ENCODE measurements at places on chromosomes 13 and 19.
A peak's percentile ranks its signal among the peaks of the same experiment; 100 is the strongest.

DNA sequence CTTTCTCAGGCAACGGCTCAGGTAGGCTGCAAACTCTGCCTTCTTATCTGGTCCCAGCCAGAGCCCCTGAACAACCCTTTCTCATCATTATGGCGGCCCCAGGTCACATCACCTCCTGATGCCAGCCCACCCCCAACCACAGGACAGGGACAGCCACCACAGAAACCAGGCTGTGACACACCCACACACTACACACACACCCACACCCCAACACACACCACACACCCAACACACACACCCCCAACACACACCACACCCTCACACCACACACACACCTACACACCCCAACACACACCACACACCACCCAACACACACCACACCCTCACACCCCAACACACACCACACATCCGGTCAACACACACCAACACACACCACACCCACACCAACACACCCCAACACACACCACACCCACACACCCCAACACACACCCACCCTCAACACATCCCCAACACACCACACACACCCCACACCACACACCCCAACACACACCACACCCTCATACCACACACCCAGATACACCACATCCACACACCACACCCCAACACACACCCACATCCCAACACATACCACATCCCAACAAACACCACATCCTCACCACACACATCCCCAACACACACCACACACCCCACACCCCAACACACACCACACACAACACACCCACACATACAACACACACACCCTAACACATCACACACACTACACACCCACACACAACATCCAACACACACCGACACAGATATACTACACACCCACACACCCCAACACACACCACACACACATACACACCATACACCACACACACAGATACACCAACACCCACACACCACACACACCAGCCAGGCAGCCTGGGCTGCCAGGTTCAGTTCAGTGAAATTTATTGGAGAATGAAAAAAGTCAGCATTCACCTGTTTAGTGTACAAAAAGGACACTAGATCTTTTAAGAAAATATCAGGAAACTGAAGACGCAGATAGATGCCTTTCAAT lies 4.2 kb upstream of the ISYNA1 start:
- no peak for DNase-seq

DNA sequence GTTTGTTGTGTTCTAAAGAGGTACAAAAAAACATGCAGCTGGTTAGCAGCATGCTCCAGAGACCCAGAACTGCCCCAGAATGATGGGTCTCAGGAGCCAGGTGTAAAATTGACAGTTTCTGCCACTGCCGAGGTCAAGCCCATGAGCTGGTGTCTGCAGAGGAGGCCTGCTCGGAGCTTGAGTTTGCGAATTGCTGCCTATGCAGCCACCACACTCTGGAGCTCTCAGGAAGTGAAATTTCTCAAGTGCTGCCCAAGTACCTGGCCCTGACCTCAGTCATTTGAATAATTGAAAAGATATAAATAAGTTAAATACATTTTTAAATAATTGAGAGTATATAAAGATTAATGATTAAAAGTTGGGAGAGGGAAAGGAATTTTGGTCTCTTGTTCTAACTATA lies 66.4 kb downstream of the ZAR1L start:
- no peak for DNase-seq

DNA sequence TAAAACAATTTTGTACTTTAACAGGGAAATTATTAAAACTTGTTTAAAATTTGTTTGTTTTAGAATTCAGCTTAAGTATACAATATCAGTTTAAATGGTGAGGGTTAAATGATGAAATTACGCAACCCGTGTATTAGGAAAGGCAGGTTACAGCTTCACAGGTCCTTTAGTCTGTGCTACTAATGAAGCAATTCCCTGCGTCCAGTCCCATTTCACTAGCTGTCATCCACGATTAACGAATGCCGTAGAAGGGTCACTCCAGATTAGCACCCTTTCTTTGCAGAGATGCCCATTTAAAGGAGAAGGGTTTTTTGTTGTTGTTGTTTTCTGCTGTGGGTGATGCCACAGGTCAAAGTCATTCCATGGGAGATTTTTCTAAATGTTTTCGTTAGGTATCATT lies 457.6 kb upstream of the SLC10A2 start:
- DNase-seq: no peak

DNA sequence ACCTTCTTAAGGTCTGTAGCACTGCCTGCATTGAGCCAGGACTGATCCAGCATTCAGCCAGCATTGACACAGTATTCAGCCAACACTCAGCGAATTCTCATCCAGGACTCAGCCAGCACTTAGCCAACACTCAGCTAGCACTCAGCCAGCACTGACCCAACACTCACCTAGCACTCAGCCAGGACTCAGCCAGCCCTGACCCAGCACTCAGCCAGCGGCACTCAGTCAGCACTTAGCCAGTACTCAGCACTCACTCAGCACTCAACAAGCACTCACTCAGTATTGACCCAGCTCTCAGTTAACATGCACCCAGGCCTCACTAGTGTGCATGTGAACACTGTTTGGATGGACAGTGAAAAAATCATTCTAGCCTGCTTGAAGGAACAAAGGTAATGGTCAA lies 55.0 kb downstream of the TSHZ3 start:
- no peak for DNase-seq

GRCh38 chr19:19138109-19138981 lies at the start of gene TMEM161A:
TSS of gene TMEM161A (minus strand) at chr19:19138478. CDS start at chr19:19138428, 50 bp downstream.
- DNase-seq: peak; percentile 99

- DNase-seq: no peak
Observed at GRCh38 chr13:40123962-40124632, 468.6 kb downstream of the COG6 start.

GRCh38 chr19:45091031-45091923 lies 1.7 kb upstream of the PPP1R37 start:
- peak; percentile 99 for DNase-seq

DNA sequence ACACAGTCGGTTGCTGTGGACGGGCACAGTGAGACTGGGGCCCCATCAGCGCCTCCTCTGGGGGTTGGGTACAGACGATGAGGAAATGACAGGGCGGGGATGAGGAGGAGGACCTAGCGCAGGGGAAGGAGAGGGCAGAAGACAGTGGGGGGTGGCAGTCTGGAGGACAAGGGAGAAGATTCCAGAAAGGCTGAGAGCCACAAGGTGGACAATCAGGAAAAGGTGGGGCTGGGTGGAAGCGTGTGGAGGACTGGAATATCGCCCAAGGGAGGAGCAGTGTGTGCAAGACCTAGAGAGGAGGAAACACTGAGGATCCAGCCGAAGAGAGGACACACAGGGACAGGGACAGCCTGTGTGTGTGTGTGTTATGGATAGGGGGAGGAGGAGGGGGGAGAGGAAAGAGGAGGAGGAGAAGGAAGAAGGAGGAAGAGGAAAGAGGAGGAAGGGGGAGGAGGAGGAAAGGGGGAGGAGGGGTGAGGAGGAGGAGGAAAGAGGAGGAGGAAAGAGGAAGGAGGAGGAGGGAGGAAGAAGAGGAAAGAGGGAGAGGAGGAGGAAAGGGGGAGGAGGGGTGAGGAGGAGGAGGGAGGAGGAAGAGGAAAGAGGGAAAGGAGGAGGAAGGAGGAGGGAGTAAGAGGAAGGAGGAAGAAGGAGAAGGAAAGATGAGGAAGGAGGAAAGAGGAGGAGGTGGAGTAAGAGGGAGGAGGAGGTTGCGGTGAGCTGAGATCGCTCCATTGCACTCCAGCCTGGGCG lies 15.8 kb upstream of the GARIN5A start:
- DNase-seq: no peak

DNA sequence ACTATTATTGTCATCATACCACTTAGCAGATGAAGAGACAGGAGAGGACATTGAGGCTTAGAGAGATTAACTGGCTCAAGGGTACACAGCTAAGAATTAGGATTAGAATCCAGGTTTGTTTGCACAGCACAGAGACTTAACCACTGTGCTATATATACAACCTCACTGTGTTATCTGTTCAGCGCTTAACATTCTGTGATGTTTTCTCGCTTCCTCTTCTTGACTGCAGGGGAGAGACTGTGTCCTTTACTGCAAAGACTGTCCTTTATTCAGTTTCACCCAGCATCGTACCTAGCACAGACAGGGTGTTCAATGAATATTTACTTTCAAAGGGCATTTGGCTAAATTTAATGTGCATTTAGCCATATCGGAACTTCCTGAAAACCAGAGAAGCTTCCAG lies 54.9 kb upstream of the PCDH8 start:
- DNase-seq: no peak

DNA sequence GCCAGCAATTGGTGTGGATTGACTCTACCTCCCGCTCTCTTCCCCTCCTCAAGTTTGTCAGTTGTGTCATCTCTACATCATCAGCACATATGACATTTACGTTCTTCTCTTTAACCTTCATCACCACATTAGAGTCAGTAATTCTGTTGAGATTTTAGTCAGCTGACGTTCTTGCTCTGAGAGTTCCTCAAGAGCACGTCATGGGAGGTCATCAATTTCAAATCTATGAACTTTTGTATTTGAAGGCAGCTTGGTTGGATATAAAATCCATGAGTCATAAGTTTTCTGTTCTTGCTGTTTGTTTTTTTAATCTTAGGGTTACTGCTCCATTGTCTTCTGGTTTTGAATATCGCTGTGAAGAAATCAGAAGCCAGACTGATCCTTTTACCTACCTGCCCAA lies 21.8 kb upstream of the ARGLU1 start:
- DNase-seq: no peak

DNA sequence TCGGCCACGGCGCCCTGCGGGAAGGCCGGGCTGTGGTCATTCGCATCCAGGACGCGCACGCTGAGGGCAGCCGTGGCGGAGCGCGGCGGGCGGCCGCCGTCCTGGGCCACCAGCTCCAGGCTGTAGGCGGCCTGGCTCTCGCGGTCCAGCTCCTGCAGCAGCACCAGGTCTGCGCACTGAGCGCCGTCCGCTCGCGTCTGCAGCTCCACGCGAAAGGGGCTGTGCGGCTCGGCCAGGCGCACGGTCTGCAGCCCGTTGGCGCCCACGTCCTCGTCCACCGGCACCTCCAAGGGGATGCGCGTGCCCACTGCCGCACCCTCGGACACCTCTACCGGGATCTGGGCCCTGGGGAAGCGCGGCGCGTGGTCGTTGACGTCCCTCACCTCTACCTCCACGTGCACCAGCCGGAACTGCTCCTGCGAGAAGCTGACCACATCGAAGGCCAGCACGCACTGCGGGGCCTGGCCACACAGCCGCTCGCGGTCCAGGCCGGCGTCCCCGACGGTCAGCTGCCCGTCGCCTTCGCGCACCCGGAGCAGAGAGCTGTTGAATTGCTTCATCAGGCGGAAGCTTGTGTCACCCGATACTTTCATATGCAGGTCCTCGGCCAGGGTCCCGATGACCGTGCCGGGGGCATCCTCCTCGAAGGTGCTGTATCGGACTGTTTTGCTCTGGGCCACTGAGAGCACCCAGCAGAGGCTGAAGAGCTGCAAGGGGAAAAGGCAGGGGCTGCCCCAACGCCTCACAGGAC lies 583 bp downstream of the PCDH8 start:
- no peak for DNase-seq

DNA sequence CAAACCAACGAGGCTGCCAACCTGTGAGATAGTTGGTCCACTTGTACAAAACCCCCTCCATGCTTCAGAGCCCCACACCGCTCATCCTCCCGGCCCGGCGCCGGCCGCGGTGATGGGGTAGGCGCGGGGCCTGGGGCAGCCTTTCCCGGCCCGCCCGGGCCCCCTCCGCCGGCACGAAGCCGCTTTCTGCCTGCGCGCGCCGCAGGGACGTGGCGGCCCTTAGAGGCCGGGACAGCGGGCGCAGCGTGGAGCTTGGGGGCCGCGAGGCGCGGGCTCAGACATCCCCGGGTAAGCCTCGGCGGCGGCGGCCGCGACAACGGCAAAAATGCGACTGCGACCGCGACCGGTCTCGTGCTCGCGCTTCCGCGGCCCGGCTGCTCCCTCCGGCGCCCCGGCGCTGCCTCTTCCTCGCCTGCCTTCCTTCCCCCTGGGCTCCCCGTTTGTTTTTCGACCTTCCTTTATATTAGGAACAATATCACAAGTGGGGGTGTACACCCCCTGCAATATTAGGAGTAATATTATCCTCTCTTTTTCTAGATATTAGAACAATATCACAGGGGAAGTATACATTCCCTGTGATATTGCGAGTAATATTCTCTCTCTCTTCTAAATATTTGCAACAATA lies 53.9 kb upstream of the CEACAM21 start:
- DNase-seq: no peak

GRCh38 chr13:40342901-40343300 lies 323.5 kb downstream of the FOXO1 start:
- no peak for DNase-seq

DNA sequence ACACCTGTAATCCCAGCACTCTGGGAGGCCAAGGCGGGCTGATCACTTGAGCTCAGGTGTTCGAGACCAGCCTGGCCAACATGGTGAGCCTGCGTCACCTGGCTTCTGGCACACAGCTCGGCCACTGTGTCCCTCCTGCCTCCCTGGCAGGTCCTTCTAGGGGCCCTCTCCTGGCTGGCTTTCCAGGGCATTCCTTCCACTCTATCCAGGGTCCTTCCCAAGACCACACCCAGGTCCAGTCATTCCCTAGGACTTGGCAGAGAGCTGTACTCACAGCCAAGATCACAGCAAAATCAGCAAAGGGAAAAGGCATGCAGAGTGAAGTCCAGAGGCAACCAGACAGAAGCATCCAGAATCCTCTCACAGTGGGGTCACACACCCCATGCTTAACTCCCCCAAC lies 9.7 kb upstream of the HSH2D start:
- no peak for DNase-seq

GRCh38 chr13:73169971-73170370 lies 111.2 kb downstream of the KLF5 start:
- DNase-seq: peak; percentile 32

DNA sequence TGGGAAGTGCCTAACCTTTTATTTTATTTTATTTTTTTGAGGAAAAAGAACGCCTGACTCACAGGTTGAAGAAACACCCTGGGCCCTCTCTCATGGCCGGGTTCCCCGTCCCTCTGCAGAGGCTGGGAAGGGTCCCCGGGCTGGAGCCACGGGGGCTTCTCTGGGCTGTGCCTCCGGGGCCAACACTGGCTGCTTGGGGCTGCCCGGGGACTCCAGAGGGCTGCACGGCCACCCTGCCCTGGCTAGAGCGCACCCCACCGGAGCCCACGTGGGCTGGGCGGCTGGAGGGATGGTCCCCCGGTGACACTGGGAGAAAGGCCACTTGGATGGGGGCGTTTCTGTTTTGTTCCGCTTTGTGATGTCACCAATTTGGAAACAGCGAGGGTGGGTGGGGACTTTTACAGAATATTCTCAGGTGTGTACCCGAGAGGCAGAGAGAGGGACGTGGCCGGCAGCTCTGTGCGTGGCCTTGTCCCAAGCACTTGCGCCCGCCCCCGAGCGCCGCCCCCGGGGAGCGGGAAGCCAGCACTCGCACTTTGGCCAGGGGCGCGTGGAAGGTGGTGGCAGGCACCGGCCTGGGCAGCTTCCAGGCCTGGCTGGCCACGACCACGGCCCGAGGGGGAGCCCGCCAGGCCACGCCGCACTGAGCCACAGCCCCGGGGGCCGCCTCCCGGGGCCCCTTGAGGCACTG lies 13.9 kb upstream of the GNA15 start:
- no peak for DNase-seq
